NB4 (cell line): ENCODE measurements at places on chromosomes 7 and 10.

DNA sequence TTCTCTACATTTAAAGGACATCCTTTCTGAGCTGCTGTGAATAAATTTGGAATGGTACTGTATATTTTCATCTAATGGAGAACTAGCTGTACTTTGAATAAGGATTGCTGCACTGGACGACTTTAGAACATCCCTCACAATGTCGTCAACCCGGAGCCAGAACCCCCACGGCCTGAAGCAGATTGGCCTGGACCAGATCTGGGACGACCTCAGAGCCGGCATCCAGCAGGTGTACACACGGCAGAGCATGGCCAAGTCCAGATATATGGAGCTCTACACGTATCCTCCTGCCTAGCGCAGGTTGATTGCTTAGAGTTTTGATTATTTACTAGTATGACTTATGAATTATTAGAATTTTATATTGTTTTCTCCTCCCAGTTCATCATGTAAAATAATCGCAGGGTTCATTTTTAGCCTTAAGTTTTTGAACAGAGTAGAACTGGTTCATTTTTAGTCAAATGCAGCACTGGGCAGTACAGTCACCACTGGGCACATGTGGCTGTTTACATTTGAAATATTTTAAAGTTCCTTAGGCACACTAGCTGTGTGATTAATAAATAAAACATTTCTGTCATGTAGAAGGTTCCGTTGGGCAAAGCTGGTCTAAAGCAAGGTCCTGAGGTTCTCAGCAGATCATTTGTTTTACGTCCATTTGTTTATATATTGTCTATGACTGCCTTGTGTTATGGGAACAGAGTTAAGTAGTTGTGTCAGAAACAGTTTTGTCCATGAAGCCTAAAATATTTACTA lies 31.5 kb downstream of the CUL1 start:
- DNase-seq: no peak

DNA sequence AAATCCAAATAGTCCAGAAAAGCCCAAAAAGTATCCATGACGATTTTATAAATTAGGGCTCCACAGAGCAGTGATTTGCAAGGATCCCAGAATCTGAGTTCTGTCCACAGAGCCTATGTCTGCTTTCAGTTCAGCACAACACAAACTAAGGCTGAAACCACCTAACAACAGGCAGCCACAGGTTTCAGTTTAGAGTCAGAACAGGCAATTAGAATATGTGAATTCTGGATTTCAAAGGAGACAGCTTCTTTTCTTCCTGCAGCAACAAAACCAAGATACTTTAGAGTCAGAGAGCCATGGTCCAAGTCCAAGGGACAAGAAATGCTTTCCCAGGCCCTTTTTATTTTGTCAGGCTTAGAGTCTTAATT lies 23.6 kb downstream of the IFIT3 start:
- no peak for DNase-seq

DNA sequence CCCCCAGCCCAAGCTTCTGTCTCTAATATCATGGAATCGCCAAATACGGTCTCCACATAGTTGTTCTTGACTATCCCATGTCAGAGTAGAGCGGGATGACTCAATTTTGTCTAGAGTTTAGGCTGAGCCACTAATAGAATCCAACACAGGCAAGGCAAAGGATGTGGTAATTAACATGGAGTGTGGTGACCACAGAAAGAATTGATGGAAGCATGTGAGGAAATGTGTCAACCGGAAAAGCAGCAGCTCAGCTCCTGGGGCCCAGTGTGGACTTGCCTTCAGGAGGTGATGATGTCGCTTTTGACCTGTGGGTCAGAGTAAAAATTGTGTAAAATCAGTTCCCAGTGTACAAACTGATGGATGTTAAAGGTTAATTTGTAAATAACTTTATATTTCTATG lies 139.3 kb upstream of the KLF6 start:
- DNase-seq: no peak

GRCh38 chr10:70277396-70278030 lies 6.3 kb downstream of the NPFFR1 start:
- no peak for DNase-seq

- DNase-seq: no peak
These were observed 40.1 kb downstream of the POLR3A start for GRCh38 chr10:77989081-77989724.

- no peak for DNase-seq
These were observed 107.5 kb upstream of the KIF5B start for GRCh38 chr10:32163762-32164148.

- no peak for DNase-seq
These were observed 96.6 kb downstream of the ZNF438 start for GRCh38 chr10:30935078-30935477.

DNA sequence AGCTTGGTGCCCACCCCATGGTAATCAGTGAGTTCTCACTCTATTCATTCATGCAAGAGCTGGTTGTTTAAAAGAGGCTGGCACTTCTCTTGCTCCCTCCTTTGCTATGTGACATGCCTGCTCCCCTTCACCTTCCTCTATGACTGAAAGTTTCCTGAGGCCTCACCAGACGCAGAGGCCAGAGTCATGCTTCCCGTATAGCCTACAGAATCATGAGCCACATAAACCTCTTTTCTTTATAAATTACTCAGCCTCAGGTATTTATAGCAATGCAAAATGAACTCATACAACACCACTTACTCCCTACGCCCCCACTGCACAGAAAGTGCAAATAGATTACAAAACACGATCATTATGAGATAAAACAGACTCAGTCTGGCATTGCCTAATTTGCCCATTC lies 39.0 kb downstream of the SEC61G start:
- no peak for DNase-seq

- no peak for DNase-seq
These were observed 45.0 kb upstream of the JAZF1 start for GRCh38 chr7:28225576-28225975.

DNA sequence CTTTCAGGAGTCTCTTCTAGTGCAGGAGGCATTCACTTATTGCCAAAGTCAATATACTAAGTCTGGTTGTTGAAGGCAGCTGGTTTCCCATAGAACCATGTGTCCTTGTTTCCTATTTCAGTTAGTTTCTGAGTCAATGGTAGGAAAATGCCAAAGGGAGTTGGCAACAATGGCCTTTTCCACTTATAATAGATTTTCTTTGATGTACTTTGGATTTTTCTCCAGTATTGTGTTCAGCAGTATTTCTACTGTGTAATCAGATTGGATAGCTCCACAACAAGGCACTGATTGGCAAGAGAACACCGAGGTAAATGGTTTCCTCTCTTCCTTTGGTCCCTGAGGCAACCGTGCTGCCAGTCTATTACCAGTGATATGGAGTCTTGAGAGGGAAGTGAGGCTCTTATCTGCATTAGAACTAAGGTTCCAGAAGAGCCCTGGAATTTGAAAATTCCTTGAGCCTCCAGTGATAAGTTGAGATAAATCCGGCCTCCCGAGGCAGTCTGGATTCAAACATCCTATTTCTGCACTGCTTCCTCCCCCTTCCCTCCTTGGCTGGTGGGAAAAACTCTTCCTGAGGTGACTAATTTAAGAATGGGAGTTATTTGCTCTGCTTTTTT lies 7.9 kb upstream of the SEPTIN7 start:
- no peak for DNase-seq

DNA sequence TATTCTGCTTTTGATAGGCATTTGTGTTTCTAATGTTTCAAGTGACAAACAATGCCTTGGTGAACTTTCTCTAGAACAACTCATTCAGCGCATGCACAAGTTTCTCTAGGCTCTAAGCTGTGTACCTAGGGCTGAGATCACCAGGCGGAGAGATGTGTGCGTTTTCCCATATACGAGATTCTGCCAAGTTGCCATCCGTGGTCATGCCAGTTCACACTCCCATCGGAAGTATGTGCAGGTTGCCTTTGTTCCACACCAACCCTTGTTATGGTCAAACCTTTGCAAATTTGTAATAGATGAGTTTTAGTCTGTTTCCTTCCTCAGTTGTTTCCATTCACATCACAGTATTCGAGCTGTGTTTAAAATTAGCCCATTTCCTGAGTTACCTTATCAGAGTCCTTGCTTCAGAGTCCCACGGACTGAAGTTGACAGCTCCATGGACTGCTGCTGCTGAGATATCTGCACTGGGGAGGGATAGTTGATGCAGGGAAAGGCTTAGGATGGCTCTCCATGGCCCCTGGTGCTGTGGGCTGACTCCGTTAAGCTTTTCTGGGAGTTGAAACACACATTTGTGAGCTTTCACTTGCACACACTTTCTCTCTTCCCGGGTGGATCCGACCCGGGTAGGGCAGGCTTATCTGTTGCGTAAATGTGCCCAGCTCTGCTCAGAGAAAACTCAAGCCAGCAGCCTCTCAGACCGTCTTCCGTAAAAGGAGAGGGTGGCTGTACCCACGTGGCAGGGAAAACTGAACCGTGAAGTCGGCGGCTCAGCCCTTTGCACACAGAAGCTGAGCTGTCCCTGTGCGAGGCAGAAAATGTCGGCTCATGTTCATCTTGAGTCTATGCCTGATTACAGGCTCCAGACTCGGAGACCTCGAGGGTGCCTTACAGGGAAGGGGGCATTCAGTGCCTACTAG lies 49.4 kb downstream of the HK1 start:
- peak; percentile 64 for DNase-seq

GRCh38 chr10:63376560-63377304 lies 89.0 kb downstream of the JMJD1C start:
- peak; percentile 22 for DNase-seq
